DMS 273 treated with DMSO at 0.1 percent for 48 hours (cell line): ENCODE measurements at places on chromosomes 1 and 21.

GRCh38 chr1:104196136-104196535, 446.4 kb downstream of the AMY1C start:
- DNase-seq: peak; percentile 62

GRCh38 chr1:220817907-220818306, 31.2 kb downstream of the MTARC1 start:
- no peak for DNase-seq

DNA sequence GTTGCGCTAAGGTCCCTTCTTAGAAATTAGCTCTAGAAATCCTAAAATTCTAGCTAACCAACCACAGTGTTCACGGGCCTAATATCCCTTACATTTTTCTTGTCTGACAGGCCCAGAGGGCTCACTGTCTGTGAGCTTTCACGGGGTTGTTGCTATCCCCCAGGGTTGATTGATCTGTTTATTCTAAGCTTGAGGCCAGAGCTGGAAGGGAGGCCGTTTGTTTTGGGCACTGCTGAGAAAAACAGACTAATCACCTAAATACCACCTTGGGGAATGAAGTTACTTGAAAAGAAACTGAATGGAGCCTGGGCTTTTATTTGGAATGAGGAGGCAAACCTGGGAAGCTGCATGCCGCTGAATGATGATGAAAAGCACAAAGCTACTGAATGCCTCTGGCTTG, 162.4 kb downstream of the KIF26B start:
- DNase-seq: no peak

DNA sequence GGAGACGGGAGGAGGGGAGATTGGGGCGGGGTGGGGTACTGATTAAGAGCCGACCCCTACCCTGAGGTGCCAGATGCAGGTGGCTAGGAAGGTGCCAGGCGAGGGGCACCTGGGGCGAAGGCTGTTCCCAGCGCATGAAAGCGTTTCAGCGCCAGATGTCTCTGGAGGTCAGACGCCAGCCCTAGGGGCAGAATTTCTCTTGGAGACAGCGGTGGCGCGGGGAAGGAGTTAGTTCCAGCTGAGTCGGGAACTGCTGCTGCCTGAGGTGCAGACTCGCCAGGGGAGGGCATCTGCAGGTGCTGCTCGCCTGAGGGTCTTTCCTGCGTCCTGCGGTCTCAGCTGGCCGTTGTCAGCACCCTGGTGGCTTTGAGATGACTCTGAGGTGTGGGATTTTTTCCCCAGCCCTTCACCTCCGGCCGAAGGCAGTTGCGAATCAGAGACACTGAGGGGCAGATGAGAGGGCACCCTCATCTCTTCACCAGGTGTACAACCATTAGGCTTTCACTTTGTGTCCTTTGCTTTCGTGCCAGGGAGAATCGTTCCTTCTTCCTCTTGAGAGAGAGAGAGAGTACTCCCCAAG, 539 bp downstream of the CGN start:
- DNase-seq: peak; percentile 17

DNA sequence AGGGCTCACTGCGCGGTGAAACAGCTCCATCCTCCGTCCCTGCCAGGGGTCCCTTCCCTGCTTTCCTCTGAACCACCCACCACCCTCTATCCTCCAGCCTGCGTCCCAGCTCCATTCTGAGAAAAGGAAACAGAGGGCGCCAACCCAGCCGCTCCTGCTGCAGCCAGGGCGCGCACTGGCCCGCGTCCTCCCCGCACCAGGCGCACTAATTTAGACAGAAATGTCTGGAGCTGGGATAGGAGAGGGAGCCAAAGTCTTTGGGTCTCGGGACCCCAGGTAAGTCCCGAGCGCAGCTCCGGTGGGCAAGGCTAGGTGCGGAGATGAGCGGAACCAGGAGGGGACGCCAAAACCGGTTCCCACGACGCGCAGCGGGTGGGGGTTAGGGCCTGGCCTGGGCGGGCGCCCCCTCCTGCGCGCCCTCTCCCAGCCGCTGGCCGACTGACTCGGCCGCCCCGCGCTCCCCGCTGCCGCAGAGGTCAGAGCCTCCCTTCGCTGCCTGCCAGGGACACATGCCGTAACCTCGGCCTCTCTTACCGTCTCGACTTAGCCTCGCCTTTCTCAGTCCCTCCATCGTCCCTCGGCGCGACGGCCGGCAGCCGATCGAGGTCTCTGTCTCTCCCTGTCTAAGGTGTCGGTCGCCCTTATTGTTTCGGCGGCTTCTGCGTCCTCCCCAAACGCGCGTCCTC, 2.0 kb downstream of the CAMK2N1 start:
- no peak for DNase-seq

DNA sequence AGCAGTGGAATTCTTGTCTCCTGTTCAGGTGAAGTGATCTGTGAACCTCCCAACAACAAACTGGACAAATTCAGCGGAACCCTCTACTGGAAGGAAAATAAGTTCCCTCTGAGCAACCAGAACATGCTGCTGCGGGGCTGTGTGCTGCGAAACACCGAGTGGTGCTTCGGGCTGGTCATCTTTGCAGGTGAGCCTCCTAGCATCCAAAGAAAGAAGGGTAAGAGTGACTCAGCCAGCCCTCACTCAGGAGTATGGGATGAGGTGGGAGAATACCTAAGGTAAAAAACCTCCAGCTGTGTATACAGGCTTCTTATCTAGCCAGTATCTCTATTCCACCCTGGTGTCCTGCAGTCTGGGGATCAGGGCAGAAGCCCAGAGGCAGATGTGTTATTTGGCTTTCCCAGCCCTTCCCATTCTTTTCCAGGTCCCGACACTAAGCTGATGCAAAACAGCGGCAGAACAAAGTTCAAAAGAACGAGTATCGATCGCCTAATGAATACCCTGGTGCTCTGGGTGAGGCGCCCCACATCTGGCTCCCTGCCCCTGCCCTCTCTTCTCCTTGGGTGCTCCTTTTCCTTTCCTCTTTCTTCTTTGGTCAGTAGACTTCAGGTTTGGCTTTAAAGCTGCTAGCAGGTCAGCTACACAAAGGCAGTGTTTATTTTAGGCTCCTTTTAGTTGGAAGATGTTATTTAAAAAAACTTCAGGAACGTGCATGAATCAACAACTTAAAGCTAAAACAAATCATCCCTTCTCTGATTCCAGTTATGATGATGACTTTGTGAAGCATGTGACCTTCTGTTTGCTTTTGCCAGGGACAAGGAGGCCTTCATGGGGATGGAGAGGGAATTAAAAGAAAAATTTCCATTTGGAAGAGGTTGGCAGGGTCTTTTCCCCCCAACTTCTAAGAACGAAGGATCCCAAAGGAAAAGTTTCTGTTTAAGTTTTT, 9.0 kb downstream of the ATP8B2 start:
- no peak for DNase-seq

GRCh38 chr1:200073286-200073637, 45.8 kb downstream of the NR5A2 start:
- no peak for DNase-seq

DNA sequence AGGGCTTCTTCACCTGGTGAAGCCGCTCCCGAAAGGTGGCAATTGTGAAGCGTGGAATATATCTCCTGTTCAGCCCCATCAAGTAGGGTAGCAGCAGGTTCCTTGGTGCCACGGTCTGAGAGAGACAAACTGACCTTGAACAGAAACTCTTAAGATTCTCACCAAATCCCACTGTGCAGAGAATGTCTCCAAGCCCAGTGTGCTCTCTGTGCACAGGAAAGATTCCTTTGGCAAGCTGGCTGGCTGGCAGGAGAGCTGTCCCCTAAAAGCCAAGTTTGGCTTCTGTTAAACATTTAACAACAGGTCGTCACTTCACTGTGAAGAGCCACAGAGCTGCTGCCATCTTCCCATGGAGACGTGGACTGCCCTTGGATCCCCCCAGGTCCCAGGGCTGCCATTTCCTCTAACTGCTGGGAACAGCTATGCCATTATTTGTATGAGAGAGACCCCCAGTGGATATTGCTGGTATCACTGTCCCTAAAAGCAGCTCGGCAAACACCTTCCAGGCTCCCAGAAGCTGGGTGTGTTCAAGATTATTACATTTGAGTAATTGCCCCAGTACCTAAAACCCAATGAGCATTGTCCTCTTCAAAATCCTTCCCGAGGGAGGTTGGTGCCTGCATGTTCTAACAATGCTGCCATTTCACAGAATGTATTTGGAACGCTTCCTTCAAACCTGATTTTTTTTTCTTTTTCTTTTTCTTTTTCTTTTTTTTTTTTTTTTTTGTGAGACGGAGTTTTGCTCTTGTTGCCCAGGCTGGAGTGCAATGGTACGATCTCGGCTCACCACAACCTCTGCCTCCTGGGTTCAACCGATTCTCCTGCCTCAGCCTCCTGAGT, 71.8 kb downstream of the CD58 start:
- peak; percentile 15 for DNase-seq

DNA sequence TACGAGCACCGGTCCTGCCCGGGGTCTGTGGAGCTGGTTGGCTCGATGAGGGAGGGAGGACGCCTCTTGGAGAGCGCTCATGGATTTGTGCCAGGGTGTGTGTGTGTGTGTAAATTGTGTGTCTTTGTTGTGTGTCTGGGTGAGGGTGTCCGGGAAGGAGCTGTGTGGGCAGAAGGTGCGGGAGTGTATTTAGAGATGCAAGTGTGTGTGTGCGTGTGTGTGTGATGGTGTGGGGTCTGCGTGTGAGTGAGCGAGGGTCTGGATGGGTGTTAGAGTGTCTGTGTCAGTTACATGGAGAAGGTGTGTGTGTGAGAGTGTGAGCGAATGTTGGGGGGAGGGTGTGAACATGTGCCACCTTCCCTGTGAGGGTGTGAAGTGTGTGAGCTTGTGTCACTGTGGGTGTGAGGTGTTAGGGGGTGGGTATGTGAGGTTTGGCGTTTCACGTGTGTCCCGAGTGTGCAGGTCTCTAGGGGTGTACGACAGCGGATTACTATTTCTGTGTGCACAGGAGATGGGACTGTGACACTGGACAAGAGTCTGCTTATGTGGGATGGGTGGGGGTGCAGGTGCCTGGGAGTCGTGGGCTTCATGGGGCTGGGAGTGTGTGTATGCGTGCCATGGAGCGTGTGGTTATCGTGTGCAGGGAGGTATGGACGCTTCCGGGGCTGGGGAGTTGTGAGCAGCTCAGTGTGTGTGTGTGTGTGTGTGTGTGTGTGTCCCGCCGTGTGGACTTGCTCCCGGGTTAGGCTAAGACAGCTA, 880 bp downstream of the IGSF21 start:
- DNase-seq: no peak

DNA sequence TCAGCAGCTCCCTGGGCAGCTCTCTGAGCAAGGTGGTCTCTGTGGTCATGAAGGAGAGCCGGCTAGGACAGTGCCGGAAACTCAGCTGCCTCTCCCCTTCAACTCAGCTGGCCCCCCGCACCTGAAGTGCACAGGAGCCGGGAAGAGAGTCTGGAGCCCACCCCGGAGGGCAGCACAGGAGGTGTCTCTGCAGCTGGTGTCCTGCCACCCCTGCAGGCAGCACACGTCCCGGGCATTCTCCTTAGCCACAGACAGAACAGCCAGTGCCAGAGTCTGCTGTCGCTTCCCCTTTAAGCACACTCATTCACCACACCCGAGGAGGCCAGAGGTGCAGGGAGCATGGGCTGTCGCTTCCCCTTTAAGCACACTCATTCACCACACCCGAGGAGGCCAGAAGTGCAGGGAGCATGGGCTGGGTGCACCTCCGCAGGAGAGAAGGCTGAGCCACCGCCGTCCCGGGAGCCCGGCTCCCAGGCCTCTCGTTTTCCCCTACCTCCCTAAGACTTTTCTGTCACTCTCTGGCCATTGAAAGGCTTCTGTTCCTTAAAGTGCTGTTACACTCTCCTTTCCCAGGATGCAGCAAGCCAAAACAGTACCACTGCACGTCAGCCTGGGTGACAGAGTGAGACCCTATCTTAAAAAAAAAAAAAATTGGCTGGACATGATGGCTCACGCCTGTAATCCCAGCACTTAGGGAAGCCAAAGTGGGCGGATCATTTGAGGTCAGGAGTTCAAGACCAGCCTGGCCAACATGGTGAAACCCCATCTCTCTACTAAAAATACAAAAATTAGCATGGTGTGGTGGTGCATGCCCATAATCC, 16.9 kb upstream of the SAMD11 start:
- DNase-seq: no peak

DNA sequence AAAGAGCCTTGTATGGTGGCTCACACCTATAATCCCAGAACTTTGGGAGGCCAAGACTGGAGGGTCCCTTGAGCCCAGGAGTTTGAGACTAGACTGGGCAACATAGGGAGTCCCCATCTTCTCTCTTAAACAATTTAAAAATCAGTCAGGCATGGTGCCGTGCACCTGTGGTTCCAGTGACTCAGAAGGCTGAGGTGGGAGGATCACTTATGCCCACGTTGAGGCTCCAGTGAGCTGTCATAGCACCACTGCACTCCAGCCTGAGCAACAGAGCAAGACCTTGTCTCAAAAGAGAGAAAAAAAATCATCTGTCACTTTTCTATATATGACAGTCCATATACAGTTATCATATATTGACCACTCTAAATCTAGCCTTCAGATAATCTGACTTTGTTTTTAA, 658.3 kb downstream of the LTN1 start:
- no peak for DNase-seq

DNA sequence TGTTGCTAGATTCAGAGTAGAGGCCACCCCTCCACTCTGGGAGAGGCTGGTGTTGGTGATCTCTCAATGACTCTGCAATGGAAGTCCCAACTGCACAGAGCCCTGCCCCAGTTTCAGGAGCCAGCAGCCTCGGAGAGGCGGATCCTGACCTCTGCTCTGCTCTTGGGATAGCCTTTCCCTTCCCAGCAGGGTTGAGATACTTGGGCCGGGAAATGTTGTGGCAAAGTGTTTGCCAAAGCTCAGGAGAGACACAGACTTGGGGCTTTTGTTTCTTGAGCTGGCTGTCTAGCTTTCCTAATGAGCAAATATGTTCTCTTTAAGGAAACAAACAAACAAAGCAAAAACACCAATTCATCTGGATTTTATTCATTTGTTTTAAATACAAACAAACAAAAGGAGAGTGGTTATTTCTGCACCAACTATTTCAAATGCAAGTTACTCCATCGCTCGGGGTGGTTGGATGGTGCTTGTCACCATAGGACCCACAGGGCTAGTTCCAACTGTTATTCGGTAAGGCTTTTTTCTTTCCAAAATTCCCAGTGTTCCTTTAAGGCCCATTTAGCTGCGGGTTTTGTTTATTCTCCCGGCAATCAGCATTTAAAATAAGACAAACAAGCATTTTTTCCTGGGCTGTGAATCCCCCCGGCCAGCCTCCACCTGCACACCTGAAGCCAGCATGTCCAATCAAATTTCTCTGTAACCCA, 193.9 kb upstream of the LMO4 start:
- no peak for DNase-seq

DNA sequence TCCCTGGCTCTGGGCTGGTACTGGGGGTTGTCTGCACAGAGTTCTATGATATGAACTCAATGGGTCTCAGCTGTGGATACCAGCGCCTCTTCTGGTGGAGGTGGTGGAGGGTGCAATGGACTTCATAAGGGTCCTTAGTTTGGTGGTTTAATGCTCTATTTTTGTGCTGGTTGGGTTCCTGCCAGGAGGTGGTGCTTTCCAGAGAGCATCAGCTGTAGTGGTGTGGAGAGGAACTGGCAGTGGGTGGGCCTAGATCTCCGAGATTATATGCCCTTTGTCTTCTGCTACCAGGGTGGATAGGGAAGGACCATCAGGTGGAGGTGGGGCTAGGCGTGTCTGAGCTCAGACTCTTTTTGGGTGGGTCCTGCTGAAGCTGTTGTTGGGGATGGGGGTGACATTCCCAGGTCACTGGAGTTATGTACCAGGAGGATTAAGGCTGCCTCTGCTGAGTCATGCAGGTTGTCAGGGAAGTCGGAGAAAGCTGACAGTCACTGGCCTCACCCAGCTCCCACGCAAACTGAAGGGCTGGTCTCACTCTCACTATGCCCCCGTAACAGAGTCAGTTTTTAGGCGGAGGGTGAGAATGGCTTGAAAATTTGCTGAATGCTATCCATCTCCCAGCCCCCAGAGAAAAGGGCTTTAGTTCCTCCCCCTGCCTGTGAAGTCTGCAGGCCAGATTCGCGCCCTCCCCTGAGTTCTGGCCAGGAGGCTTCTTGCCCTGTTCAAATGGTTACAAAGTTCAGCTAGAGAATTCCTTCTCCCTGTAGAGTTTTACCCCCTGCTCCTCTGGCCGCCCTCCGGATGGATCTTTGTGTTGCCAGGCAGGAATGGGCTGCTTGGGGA, 902.9 kb downstream of the LTN1 start:
- no peak for DNase-seq
